ENCODE measurements at places on chromosomes 12 and 14.
A peak's percentile ranks its signal among the peaks of the same experiment; 100 is the strongest.

DNA sequence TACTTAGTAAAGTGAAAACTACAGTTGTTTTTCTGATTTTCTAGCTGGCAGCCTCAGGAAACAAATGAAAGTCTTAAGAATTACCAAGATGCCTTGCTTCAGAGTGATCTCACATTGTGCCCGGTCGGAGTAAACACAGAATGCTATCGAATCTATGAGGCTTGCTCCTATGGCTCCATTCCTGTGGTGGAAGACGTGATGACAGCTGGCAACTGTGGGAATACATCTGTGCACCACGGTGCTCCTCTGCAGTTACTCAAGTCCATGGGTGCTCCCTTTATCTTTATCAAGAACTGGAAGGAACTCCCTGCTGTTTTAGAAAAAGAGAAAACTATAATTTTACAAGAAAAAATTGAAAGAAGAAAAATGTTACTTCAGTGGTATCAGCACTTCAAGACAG is 28.9 kb downstream of the RXYLT1 start:
- no peak for DNase-seq

GRCh38 chr12:19908830-19909229 is 459.5 kb upstream of the PDE3A start:
- no peak for DNase-seq

DNA sequence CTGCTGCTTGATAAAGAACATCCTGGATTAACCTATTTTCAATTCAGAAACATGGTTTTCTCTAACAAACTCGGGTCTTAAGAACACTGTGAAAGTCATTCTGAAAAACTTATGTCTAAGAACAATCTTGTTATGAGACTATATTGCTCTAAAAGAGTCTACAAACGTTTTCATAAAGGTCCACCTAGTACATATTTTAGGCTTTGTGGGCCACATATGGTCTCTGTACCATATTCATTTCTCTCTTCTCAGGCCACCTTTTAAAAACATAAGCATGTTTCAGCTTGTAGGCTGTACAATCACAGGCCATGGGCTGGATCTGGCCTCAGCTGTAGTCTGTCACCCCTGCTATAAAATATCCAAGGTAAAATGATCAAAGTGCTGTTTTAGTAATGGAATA is 39.9 kb downstream of the PPP4R3A start:
- peak; percentile 39 for DNase-seq

GRCh38 chr14:105865266-105865903 is 339.0 kb downstream of the TMEM121 start:
- DNase-seq: no peak

GRCh38 chr12:62627181-62627580 is 160.6 kb downstream of the MON2 start:
- no peak for DNase-seq

All from GM12865 (cell line).